ENCODE measurements at places on chromosomes 7 and 10. TPM values are rescaled to one million over a fixed set of nuclear protein-coding genes. Genes with fewer than 3 reads are reported as not detected.

Gene ASB4
- total RNA-seq: not detected

Gene RBP3
- total RNA-seq: not detected

Gene ATOH7
- not detected for total RNA-seq

- no peak for DNase-seq
Measured at GRCh38 chr10:95306318-95306650, 15.5 kb upstream of the PDLIM1 start.

DNA sequence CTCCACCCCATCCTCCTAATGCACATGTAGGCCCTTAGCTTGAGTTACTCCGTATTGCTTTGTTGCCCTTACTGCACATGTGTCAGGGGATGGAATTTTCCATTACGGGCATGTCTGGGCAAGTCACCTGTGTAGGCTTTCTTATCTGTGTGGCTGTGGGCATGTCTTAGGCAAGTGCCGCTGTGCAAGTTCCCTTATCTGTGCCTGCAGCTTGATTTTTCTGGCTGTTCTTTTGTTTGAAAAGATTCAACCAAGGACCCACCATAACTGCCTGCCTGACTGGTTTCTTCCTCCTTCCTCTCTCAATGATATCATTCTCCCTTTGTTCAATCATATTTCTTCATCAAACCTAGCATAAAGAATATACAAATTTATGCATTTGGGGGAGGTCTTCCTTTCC lies 88.5 kb downstream of the AKR1D1 start:
- DNase-seq: no peak

DNA sequence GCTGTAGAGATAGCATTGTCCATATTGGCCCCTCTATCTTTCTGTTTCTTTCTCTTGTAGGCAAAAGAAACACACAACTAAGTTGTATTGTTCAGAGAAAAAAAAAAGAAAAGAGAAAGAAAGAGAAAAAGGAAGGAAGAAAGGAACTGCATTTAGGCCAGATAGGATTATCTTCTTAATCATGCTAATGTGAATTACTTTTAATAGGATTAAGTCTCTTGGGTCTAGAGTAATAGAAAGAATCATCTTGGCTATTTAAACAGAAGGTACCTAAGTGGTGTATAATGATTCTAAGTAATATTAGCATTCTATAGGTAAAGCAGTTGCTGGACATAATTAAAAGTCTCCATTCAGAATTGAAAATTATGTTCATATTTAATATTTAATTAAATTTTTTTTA lies 42.2 kb downstream of the GPR85 start:
- no peak for DNase-seq

DNA sequence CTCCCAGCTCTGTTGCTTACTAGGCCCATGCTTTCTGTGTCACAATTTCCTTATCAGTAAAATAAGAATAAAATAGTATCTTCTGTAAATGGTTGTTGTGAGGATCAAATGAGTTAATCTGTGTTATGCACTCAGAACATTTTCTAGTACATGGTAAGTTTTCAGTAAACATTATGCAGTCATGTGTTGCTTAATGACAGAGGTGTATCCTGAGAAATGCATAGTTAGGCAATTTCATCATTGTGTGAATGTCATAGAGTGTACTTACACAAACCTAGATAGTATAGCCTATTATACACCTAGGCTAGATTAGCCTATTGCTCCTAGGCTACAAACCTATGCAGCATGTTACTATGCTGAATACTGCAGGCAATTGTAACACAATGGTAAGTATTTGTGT lies 4.4 kb downstream of the PTTG1IP2 start:
- no peak for DNase-seq

DNA sequence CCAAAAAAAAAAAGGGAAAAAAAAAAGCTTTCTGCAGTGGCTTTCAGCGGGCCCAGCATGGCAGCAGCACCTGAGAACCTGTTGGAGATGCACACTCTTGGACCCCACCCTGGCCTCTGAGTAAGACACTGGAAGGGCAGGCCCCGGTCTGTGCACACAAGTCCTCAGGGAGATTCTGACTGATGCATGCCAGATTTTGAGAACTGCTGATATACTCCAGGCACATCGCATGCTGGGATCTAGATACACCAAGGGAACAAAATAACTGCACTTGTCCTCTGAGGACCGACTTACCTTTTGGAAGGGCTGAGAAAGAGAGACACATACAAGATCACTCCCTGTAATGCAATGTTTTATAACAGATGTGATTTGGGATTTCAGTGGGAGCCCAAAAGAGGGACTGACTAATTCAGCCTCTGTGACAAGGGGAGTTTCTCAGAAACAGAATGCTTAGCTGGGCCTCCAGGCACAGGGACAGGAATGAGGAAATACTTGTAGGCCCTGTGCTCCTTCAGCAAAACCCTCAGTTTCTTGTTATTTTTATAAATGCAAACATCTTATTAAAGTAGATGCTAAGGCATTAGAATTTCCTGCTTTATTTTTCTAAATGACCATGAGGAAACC lies 8.2 kb downstream of the EGFR start:
- no peak for DNase-seq

DNA sequence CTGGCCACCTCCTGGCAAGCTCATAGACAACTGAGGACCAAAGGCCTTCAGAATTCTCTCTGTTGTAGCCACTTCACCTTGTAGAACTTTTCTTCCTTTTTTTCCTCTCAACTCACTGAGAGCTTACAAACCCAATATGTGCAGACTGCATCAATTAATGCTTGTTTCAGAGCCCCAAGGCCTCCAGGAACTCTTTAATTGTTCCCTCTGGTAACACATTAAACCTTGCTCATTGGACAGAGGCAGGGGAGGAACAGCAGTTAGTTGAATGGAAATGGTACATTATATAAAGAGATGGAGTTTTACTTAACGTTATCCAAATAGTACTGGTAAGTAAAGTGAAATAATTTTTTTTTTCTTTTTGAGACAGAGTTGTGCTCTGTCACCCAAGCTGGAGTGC lies 25.2 kb downstream of the STMP1 start:
- no peak for DNase-seq

GRCh38 chr7:119708891-119709290 lies 564.1 kb upstream of the KCND2 start:
- DNase-seq: no peak

- DNase-seq: no peak
Measured at GRCh38 chr7:117997862-117998825, 124.9 kb upstream of the CTTNBP2 start.

DNA sequence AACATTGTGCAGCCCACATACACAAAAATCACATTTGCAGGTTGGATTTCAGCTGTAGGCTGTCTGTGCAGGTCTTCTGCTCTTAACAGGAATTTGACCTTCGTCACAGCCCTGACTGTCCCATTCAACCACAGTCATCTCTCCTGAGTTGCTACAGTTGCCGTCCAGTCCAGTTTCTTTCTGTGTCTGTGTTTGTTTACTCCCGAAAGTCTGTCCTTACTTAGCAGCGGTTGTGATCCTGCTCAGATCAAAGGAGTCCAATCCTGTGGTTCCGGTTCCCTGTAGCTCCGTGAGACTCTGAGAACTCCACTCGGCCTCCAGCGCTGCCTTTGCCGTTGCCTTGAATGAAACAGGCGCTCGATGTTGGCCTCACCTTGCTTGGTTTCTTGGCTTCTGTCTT lies 111.6 kb upstream of the GATA3 start:
- no peak for DNase-seq

- no peak for DNase-seq
Measured at GRCh38 chr7:118476036-118476435, 251.5 kb downstream of the ANKRD7 start.

- no peak for DNase-seq
Measured at GRCh38 chr7:140022582-140023211, 40.1 kb downstream of the PARP12 start.

GRCh38 chr7:37052705-37053104 lies 328.4 kb upstream of the AOAH start:
- DNase-seq: no peak

GRCh38 chr10:119761106-119761505 lies 35.3 kb downstream of the INPP5F start:
- DNase-seq: no peak

DNA sequence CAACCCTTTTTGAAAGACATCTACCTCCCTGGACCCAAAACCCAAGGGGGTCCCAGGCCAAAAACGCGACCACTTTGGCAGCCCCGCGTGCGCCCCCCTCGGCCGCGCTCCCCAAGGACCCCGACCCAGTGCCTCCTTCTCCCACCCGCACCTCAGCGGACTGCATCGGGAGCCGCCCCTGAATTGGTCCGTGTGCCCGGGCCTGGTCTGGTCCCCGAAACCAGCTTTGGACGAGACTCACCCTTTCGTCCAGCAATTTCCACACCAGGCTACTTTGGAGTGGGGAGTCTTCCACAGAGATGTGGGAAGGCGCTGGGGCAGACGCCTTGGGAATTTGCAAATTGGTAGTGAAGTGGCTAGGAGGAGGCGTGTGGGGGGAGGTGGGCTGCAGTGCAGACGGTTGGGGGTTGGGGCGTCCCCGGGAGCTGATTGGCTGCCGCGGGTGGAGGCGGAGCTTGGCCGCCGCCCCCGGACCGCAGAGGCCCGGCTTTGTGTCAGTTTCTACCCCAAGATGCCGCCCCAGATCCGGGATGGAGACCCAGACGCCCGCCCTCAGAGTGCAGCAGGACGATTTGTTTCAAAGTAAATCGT lies 16.9 kb downstream of the TCAF1 start:
- DNase-seq: peak; percentile 82

DNA sequence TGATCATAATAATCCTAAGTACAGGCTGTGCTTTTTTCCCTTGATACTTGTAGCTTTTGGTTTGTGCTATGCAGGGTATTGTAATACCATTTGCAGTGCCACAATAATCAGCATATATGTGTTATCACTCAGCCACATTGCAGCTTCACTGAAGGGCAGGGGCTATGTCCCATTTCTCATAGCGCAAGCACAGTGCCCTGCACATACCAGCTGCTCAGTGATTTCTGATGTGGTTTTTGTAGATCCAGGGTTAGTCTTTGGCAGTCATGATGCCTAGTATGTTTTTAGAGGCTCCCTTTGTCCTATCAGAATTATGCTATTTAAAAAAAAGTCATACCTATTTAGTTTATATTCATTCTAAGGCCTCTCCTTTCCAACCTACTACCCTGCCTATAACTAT lies 25.8 kb downstream of the MET start:
- DNase-seq: no peak

Measured in posterior vena cava (tissue), 2 donors.